Inflammatory macrophage treated with lipopolysaccharide for 1 hour (primary cell): ENCODE measurements at places on chromosomes 1 and 21.

GRCh38 chr1:38533772-38534472 is 325.6 kb downstream of the RRAGC start:
- no peak for DNase-seq

DNA sequence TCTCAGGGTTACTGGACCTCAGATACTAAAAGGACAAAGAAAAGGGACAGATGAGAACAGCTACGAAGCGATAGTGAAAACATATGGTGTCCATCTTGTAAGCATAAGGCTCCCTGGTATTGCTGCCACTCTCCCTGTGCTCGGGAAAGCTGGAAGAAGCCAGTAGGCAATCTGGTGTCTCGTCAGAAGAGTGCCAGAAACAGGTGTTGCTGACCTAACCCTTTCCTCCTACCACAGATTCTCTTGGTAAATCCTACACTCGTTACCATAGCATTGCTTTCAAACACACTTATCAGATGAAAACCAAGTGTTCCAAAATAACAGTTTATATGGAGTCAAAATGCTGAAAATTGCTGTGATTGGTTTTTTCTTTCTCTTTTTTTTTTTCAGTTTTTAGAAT is 146.3 kb downstream of the NRIP1 start:
- no peak for DNase-seq

DNA sequence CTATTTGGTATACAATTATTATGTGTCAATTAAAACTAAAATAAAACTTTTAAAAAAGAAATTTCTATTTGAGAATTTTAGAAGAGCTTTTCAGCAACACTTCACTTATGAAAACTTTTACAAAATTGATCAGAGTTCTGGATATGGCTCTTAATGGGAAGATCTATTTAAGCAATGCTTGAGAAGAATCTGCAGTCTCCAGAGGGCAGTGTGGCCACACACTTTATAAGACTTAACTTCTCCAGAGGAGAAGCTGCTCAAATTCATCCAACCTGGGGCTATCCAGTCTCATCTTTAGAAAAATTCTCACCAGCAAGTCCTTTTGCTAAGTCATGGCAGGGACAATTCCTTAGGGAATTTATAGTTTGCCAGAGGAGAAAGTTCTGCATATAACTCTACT is 25.2 kb upstream of the AGO1 start:
- peak; percentile 34 for DNase-seq

DNA sequence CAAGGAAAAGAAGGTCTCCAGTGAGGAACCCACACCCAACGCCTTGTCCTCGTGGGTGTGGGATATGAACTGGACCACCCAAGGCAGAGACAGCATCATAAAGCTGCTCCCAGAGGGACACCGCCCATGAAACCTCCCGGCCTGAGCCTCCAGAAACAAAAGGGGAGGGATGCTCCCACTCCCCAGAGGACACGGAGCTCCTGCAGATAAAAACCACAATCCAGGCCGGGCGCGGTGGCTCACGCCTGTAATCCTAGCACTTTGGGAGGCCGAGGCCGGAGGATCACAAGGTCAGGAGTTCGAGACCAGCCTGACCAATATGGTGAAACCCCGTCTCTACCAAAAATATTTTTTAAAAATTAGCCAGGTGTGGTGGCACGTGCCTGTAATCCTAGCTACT is 66.4 kb downstream of the CHD5 start:
- no peak for DNase-seq

DNA sequence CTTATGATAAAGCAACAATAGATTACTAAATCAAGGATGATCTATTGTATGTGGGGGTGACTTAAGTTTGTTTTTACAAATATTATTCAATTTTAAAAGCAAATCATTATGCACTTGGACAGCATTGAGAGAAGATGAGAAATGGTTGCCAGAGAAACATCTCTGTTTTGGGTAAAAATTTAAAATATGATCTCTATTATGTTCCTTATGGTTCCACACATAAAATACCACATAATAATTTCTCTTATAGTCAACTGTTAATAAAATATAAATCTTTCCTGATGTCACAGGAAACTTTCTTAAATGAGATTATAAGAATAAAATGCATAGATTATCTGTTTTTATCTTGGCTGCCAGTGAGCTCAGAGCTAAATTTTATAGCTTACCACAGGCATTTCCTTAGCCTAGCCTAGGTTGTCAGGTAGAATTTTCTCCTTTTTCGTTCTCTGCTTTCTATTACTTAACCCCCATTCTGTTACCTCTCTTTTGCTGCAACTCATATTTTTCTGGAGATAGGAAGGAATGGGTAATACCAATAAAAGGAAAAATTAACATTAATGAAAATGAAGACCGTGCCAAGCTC is 109.7 kb downstream of the TGFB2 start:
- DNase-seq: no peak

DNA sequence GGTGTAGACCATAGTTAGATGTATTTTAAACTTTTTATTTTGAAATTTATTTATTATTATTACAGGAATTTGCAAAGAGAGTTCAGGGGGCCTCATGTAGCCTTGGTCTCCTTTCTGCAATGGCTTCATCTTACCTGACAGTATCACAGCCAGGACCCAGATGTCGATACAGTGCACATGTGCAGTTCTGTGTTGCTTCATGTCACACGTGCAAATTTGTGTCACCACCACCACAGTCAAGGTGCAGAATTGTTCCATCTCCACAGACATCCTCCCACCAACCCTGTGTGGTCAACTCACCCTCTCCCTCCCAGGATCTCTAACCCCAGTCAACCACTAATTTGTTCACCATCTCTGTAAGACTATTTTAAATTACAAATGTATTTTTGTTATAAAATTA is 184.5 kb downstream of the CAMTA1 start:
- no peak for DNase-seq

DNA sequence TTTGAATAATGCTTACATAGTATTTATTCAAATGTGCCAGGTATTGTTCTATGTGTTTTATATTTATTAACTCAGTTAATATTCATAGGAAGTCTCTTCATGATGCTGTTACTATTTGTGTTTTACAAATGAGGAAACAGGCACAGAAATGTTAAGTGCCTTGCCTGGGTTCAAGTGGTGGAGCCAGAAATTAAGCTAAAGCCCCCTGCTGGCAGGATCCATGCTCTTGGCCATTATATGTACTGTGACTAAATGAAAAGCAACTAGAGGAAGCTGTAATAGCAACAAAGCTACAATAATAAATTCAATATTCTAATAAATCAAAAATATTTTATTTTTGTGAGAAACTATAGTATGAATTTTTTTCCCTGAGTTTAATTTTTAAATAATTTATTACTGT is 30.0 kb downstream of the IARS2 start:
- DNase-seq: peak; percentile 4

GRCh38 chr1:154578058-154578418 is 10.5 kb downstream of the CHRNB2 start:
- no peak for DNase-seq

GRCh38 chr1:97082160-97082848 is 360.7 kb downstream of the PTBP2 start:
- DNase-seq: no peak

GRCh38 chr21:34886240-34887104 is 162.6 kb downstream of the RUNX1 start:
- DNase-seq: peak; percentile 57

GRCh38 chr1:89781494-89782126 is 39.2 kb upstream of the LRRC8D start:
- DNase-seq: peak; percentile 8

DNA sequence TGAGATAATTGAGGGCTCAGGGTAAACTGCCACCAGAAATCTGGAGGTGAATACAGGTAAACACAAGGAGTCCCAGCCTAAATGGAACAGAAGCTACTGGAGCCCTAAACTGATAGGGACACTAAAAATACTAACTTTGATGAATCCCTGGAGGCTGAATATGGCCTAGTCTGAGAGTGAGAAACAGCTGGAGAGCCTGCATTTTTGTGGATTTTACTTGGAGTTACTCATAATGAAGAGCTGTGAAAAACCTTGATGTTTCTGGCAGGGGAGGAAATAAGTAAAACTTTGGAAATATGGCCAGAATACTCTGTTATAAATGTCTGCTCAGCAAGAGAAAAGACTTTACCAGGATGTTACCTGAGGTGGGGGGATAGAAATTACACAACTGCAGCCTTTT is 164.4 kb downstream of the LIPI start:
- DNase-seq: no peak
